ENCODE measurements at places on chromosomes 2 and 18. TPM values are rescaled to one million over a fixed set of nuclear protein-coding genes. Genes with fewer than 3 reads are reported as not detected.

The SERPINB12 gene
- not detected for total RNA-seq

The CGREF1 gene
- 1.5 TPM for total RNA-seq

The SULT1C3 gene
- total RNA-seq = not detected

The C2orf74 gene
- total RNA-seq = 22.5 TPM

The ATP5MC3 gene
- total RNA-seq = 140 TPM

The PTPRM gene
- 15.8 TPM for total RNA-seq

The CYP27C1 gene
- not detected for total RNA-seq

The BCL2 gene
- 3.9 TPM for total RNA-seq

The PAIP2B gene
- 0.67 TPM for total RNA-seq
